ENCODE measurements at places on chromosomes 2 and 18.
A peak's percentile ranks its signal among the peaks of the same experiment; 100 is the strongest.

DNA sequence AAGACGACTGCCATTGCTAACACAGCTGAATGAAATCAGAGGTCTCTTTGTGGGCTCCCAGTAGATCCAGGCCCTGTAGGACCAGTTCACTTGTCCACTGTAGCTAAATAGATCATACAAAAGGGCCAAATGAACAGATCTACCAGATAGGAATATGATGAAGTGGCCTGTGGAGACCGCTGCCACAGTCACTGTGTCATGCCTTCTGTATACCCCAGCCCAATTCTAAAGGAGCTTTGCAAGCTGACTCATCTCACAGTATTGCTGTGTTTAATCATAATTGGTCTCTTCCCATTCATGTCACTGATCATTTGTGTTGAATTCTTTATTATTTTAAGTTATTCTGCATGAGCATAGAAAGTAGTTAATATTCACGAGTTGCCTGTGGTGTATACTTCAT lies 125.8 kb downstream of the MTCL1 start:
- no peak for DNase-seq

- DNase-seq: peak; percentile 56
Measured at GRCh38 chr2:42828487-42829425, 36.4 kb upstream of the HAAO start.

- no peak for DNase-seq
Measured at GRCh38 chr2:237084444-237084843, 1.2 kb upstream of the COPS8 start.

DNA sequence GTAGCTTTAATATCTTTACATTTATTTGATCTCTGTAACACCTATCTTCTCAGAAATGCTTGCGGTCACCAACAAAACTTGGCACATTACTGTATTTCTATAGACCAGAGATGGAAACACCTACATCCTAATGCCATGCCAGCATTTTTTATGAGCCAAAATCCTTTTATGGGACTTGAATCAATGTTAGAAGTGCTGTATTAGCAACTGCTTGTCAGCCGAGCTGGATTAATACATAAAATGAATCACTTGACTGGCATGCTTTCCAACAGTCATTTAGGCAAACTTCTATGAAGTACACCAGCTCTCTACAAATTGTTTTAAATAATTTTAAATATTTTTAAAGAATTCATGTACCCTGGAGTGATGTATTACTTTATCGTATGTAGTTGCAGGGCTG lies 272.9 kb upstream of the NRP2 start:
- DNase-seq: no peak

DNA sequence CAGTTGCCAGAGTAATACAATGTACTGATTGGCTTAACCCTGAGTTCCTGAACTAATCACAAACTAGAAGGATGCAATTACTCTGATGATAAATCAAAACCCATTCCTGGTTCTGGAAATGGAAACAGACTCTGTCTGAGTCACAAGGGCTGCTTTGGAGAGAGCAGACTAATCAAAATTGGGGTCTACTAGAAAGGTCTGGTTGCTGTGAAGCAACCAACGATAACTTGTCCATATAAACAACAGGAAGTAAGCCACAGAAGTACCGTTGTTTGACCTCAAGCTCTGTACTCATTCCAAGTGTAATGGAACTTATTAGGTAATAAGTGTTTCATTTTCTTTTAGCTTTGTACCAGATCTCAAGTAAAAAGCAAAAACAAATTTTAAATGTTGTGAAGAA lies 49.7 kb downstream of the RASGRP3 start:
- no peak for DNase-seq

DNA sequence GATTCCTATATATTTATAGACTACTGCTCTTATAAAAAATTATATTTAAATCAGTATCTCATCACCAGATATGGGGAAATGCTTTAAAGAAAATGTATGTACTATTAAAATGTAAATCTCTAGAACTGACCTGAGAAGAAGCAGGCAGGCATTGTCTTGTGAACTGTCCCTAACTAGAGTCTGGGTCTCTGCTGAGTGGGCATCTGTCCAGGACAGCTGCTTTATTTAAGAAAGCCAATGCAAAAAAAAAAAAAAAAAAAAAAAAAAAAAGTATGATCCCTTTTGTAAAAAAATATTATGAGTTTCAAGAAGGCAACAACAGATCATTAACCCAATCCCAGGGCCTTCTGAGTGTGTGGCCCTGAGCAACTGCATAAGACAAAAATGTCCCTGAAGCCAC lies 66.0 kb downstream of the PAX3 start:
- no peak for DNase-seq

Data from thymus (tissue), 14 donors.